ENCODE measurements at places on chromosomes 11 and 22.

GRCh38 chr11:57394203-57394965 is 3.9 kb upstream of the PRG2 start:
- no peak for DNase-seq

GRCh38 chr11:47995360-47995769 is 15.0 kb downstream of the PTPRJ start:
- DNase-seq = no peak

GRCh38 chr22:41768430-41768829 is 32.0 kb upstream of the CCDC134 start:
- no peak for DNase-seq

- no peak for DNase-seq
Measured at GRCh38 chr11:119344291-119345010, 2.1 kb downstream of the MFRP start.

GRCh38 chr11:111922803-111923202 is 4.1 kb downstream of the C11orf52 start:
- no peak for DNase-seq

DNA sequence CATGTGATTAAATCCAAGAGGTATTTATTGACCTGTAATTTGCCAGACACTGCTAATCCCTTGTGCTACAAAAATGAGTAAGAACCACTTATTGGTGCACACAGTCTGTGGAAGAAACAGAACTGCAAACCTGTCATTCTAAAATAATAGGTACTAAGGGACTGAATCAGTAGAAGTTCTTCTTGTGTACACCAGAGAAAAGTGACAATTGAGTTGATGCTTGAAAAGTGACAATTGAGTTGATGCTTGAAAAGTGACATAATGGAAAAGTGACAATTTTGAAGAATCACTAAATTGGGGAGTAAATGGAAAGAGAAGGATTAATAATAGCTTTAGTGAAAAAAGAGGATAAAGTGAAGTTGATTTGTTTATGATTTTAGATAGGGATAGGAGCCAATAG is 56.4 kb downstream of the DKK3 start:
- DNase-seq = no peak

- DNase-seq = no peak
Measured at GRCh38 chr11:29210426-29210825, 806.4 kb downstream of the KCNA4 start.

DNA sequence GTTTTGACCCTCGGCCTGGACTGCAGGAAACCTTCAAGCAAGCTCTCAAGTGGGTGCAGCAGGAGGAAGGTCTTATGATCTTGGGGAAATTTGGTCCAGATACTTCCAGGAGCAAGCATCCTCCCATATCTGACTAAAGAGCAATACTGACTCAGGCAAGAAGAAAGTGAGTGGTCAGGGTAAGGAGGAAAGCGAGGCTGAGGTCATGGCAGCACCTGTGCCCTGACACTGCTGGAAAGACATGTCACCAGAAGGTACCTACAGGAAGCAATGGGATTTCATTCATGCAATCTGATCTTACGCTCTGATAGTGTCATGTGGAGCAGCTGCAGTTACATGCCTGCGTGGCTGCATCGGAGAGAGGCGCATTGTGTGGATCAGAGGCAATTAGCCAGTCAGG is 6.5 kb upstream of the TOP3B start:
- no peak for DNase-seq

- no peak for DNase-seq
Measured at GRCh38 chr11:99918761-99919160, 768.3 kb upstream of the ARHGAP42 start.

GRCh38 chr11:131491503-131491902 is 121.1 kb downstream of the NTM start:
- DNase-seq = no peak

DNA sequence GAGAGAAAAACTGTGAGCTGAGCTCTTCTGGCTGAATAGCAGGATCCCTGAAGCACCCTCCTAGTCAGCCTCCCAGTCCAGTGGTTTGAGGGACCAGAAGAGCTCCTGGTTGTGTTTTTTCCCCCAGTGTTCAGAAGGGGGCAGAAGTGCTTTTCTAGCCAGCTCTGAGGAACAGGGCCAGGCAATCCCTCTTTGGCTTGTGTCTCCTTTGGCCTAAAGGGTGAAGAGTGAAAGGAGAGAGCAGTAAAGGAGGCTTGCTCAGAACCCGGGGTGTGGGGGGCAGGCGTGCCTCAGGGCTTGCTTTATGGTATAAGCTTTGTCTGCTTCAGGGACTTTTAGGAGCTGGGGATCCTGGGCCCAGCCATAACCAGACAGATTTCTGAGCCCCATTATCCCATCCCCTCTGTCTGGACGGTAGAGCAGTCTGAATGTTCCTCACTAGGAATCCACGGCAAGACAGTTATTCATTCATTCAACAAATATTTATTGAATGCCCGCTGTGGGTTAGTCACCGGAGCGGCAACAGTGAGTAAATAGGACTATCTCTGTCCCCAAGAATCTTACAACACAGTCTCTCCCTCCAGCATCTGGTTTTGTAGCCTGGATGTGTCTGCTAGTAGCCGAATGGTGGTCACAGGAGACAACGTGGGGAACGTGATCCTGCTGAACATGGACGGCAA is 14.5 kb downstream of the ACP2 start:
- no peak for DNase-seq

- no peak for DNase-seq
Measured at GRCh38 chr22:45291061-45291930, 6.5 kb downstream of the UPK3A start.

DNA sequence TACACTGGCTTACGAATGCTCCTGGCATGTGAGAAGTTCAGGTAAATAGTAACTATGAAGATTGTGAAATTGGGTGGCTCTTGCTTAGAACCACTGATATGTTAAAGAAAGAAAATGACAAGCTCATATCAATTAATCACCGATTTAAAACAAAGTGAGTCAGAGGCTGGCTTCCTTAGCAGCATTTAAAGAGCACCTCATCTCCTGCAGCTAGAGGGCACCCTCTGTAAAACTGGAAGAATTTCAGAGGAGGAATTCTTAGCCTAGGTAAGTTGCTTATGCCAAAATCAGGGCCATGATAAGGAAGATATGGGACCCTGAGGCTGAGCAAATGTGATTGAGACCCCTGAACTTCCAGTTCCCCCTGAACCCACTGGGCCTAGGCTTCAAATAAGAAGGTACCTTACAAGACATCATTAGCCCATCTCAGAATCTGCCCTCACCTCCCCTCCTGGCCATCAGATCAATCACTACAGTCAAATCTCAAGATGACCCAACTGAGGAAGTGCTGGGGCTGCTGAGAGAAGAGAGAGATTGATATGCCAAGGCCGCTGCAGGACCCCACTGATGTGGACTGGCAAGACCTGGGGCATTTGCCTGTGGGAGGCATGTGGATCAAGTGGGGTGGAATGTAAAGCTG is 8.6 kb upstream of the CD3E start:
- DNase-seq = no peak

DNA sequence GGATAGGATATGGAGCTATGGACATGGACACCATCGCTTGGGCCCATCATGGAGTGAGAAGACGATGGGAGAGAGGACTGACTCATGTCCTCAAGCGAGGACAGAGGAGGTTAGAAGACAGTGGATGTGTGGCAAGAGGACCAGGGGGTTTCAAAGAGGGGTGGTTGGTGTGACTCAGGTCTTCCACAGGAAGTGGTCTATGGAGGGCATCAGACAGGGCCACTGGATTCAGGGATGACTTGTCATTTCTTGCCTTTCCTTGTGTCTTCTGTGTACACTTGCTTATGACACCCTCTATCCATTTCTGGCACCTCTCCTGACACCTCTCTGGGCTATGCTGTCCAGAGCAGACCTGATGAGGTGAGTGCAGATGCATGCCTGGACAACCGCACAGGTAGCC is 115.4 kb downstream of the OSBP2 start:
- no peak for DNase-seq

- no peak for DNase-seq
Measured at GRCh38 chr11:125082611-125083311, 19.7 kb downstream of the SLC37A2 start.

- no peak for DNase-seq
Measured at GRCh38 chr11:117913736-117914397, 15.3 kb downstream of the TMPRSS13 start.

DNA sequence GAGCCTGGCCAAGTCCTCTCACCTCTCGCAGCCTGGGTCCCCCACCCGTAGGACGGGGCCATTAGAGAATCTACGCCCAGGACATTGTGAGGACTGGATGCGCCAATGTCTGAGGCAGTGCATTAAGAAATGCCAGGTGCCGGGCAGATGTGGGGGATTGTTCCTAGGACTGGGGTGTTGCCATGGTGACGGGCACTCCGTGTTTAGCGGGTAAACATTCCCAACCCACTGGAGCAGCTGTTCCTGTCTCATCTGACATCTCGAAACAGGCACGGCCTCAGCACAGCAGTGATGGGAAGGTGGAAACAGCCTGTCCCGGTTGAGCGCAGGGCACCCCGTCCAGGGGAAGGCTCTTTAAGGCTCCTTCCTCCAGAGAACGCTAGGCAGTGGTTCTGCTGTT is 99.6 kb upstream of the RTL6 start:
- DNase-seq = no peak

- no peak for DNase-seq
Measured at GRCh38 chr22:28074526-28074925, 155.5 kb upstream of the PITPNB start.

- no peak for DNase-seq
Measured at GRCh38 chr11:7186190-7186589, 65.5 kb upstream of the SYT9 start.

DNA sequence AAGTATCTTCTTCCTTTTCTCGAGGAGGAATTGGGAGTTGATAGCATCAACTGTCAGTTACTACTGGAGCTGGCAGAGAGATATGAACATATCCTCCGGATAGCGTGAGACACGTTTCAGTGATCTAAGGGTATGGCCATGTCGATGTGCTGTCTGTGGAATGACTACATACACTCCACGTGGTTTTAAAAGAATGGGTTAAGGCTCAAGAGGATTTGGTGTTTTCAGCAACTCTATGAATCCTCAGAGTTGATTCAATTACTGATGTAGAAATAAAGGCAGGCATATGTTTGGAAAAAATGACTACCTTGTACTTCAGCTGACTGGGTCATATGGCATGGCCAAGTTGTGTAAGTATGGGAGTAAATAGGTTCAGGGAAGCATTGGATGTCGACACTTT is 22.9 kb downstream of the MMP13 start:
- DNase-seq = no peak

GRCh38 chr11:116504541-116505297 is 268.1 kb downstream of the BUD13 start:
- DNase-seq = no peak

GRCh38 chr22:31556627-31557203 is 60.4 kb downstream of the SFI1 start:
- no peak for DNase-seq

GRCh38 chr11:106958517-106959248 is 59.6 kb downstream of the GUCY1A2 start:
- DNase-seq = no peak

DNA sequence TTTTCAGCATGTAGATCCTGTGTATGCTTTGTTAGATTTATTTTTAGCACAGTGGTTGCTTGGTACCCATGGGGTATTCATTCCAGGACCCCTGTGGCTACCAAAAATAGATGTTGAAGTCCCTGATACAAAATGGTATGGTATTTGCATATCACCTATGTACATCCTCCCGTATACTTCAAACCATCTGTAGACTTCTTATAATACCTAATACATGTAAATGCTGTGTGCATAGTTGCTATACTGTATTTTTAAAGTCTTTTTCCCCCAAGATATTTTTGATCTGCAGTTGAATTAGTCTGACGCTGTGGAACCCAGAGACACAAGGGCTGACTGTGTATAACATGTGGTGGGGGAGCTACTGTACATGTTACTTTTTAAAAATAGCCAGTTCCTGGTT is 101.1 kb downstream of the ATXN10 start:
- no peak for DNase-seq

- no peak for DNase-seq
Measured at GRCh38 chr11:117361432-117361831, 33.8 kb downstream of the CEP164 start.

GRCh38 chr22:21025266-21025665 is 7.1 kb downstream of the SLC7A4 start:
- DNase-seq = no peak

- DNase-seq = no peak
Measured at GRCh38 chr11:107898270-107898669, 30.0 kb upstream of the RAB39A start.

- DNase-seq = no peak
Measured at GRCh38 chr11:6245536-6245935, 6.6 kb downstream of the CNGA4 start.

DNA sequence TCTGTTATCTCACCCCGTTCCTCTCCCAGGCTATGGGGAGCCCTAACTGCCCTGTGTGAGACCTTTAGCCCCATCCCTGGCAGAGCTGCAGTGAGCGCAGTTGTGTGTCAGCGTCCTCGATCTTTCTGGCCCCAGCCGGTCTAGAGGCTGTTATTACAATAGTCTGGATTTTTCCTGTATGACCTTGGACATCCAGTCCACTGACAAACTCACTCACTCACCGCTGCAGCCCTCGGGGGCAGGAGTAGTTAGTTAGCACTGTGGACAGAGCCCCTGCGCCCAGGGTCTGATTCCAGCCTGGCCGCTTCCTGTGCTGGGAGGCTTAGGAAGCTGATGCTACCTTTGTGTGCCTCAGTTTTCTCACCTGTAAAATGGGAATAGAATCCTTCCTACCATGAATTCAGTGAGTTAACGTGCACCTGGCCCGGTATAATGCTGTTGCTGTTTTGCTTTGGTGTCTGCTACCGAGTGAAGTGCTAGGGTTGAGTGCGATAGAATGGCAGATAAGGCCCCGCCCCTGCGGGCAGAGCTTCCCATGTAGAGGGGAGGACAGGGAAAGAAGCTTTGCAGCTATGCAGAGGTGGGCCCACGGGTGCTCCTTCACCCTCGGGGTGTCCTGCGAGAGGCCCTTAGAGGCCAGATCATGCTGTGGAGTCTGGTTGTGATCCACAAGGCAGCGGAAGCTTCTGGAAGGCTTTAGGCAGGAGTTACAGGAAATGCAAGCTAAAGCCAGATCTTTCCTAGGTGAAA is 3.0 kb downstream of the LRP5 start:
- no peak for DNase-seq

GRCh38 chr11:125128450-125128849 is 17.0 kb upstream of the TMEM218 start:
- DNase-seq = no peak

DNA sequence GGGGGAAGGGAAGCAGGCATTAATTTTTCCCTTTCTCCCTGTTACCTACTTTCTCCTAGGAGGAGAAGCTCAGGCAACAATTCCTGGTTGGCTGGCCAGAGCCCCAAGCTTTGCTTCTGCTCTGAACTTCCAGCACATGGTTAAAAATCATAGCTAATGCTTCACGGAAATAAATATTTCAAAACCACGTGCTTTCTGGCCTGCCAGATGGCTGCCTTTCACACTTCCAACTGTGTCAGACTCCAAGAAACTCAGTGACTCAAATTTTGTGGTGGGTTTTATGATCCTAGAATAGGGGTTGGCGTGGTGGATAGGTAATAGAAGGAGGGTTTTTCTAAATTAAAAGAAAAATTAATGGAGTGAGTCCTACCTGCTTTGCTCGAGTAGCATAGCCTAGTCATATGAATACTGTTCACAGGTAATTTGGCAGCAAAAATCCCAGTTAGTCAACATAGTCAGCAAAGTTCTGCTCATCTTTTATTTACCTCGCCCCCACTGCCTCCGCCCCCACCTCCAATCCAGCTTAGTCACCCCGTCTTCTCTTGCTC is 58.6 kb downstream of the SC5D start:
- DNase-seq = no peak

Data from effector CD8-positive, alpha-beta T cell (primary cell).